ENCODE measurements at places on chromosomes 5 and 9.

GRCh38 chr5:25500635-25501034 is 855.9 kb upstream of the CDH10 start:
- DNase-seq: no peak

GRCh38 chr9:99030610-99031109 is 74.3 kb upstream of the TGFBR1 start:
- DNase-seq: no peak

GRCh38 chr5:123452401-123452800 is 29.2 kb upstream of the CEP120 start:
- DNase-seq: no peak

DNA sequence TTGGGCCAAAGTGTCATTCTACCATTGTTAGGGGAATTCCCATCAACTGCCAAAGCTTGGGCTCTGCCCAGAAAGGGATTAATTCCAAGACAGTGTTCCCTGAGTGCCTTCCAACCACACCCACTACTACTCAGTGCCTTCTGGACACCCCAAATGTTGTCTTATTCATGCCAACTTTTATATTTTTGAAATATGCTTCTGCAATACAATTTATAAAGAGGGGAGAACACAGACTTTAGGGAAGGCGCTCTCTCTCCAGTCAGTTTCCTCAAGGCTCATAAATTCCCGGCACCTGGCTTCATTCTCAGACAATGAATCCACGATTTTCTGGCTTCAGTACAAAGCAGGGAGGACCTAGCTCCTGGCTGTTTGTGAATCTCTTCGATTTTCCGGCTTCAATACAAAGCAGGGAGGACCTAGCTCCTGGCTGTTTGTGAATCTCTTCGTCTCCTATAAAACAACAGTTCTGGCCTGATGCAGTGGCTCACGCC is 120.1 kb upstream of the MYO10 start:
- no peak for DNase-seq

GRCh38 chr5:76137887-76138542 is 54.8 kb downstream of the SV2C start:
- no peak for DNase-seq

DNA sequence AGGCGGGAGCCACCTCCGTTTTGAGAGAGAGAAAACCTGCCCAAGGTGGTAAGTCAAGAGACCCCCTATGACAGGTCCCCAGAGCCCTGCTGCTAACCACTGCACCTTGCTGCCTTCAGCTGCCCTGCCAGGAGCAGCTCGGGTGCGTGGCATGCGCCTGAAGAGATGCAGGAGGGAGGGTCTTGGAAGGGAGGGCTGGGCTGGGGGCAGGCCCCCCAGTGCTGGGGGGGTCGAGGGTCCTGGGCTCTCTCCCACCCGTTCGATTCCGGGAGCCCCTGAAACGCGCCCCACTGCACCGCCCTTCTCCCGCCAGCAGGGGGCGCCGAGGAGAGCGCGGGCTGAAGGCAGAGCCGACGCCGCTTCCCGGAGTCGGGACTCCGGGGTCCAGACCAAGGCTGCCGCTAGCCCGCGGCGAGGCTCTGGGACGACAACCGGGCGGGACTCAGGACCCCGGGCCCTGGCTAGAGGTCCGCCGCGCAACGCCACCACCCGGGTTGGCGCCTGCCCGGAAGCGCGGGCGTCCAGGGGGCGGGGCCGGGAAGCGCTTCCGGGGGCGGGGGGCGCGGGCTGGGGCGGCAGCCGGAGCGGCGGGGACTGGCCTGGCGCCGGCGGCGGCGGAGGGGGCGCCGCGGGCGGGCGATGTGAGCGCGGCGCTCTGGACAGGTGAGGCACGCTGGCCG is at the start of gene ZBTB34:
Gene ZBTB34 (plus strand): TSS at position 563 of the 680 bp plus-strand sequence. CDS start 18,761 bp downstream, outside the sequence.
- peak; percentile 55 for DNase-seq

- DNase-seq: no peak
These were observed 30.2 kb upstream of the CDKN2B start for GRCh38 chr9:22039258-22039657.

- DNase-seq: no peak
These were observed 364.1 kb downstream of the BRINP1 start for GRCh38 chr9:119005162-119005561.

GRCh38 chr9:137054932-137055384 is 1.1 kb upstream of the ENTPD2 start:
- no peak for DNase-seq

- no peak for DNase-seq
These were observed 5.6 kb downstream of the GNPDA1 start for GRCh38 chr5:142007237-142007544.

Measured in stimulated activated CD4-positive, alpha-beta T cell treated with anti-CD3 and anti-CD28 coated beads, Interleukin-12 subunit alpha, Interleukin-12 subunit beta, amount 100 ng/mL, for 24 hours (primary cell).